Activated CD4-positive, alpha-beta T cell treated with anti-CD3 and anti-CD28 coated beads for 4 hours (primary cell): ENCODE measurements at places on chromosomes 2 and 18.
A peak's percentile ranks its signal among the peaks of the same experiment; 100 is the strongest.

- DNase-seq = no peak
These were observed 60.1 kb upstream of the SLC16A14 start for GRCh38 chr2:230128623-230129342.

- no peak for DNase-seq
These were observed 13.0 kb upstream of the FHL2 start for GRCh38 chr2:105411720-105412407.

DNA sequence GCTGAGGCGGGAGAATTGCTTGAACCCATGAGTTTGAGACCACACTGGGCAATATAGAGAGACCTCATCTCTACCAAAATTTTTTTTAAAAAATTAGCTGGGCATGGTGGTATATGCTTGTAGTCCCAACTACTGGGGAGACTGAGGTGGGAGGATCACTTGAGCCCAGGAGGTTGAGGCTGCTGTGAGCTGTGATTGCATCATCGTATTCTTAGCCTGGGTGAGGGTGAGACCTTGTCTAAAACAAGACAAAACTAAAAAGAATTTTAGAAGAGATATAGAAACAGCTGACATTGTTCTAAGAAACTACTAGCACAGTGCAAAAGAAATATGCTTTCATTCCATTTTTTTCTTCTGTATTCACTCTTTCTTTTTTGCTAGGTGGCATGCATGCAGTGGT, 298.4 kb downstream of the NYAP2 start:
- no peak for DNase-seq

- no peak for DNase-seq
These were observed 65.2 kb upstream of the SMAD2 start for GRCh38 chr18:47995654-47996053.

GRCh38 chr2:64652231-64653108, 1.2 kb downstream of the SERTAD2 start:
- DNase-seq = peak; percentile 15

- DNase-seq = no peak
These were observed 137.6 kb downstream of the ATL2 start for GRCh38 chr2:38239452-38239851.

DNA sequence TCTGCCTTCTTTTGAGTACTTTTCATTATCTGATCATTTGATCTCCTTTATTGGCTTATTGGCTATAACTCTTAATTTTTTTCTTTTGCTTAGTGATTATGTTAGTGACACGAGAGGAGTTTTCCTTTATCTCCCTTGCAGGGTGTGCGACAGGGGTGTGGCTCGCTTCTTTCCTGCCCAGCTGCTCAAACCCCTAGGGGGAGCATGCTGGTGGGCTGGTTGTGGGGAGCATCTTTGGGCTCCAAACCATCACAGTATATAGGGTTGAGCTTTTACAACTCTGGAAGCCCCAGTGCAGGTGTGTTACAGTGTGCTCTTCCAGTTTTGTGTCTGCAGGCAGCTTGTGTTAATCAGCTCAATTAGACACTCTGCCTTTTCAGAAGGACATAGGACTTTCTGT, 357.0 kb upstream of the TMEFF2 start:
- no peak for DNase-seq

DNA sequence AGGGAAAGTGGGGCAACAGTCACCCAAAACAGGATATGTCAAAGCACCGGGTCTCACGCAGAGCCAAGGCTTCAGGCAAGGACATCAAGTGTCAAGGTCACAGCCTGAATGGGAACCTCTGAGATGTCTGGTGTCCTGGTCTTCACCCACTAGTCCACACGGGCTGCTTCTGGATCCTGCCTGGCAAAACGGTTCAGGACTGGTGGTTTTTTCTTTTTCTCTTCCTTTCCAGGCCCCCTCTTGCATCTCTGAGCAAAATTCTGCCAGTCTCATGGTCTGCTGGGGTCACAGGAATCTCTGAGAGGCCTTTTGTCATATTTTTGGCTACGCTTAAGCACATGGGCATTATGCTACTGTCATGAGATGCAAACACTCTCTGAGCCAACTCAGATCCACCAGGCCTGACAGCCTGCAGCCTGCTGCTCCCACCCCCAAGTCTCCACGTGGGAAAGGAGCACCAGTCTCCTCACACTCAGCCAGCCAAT, 518.2 kb upstream of the ZEB2 start:
- DNase-seq = no peak

- no peak for DNase-seq
These were observed 26.5 kb upstream of the RFX8 start for GRCh38 chr2:101501443-101501842.

DNA sequence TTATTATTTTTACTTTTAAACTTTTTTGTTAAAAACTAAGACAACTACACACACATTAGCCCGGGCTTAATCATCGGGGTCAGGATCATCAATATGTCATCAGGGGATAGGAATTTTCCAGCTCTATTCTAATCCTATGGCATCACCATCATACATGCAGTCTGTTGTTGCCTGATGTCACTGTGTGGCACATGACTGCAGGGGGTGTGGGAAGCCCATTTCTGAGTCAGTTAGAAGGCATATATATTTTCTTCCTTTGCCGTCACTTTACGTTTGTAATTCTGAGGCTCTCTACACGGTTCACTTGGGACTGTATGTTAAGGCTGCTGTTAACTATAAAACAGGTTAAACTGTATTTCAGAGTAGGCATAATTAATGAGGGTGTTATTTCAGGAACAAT, 144.4 kb upstream of the ITGA6 start:
- DNase-seq = no peak

DNA sequence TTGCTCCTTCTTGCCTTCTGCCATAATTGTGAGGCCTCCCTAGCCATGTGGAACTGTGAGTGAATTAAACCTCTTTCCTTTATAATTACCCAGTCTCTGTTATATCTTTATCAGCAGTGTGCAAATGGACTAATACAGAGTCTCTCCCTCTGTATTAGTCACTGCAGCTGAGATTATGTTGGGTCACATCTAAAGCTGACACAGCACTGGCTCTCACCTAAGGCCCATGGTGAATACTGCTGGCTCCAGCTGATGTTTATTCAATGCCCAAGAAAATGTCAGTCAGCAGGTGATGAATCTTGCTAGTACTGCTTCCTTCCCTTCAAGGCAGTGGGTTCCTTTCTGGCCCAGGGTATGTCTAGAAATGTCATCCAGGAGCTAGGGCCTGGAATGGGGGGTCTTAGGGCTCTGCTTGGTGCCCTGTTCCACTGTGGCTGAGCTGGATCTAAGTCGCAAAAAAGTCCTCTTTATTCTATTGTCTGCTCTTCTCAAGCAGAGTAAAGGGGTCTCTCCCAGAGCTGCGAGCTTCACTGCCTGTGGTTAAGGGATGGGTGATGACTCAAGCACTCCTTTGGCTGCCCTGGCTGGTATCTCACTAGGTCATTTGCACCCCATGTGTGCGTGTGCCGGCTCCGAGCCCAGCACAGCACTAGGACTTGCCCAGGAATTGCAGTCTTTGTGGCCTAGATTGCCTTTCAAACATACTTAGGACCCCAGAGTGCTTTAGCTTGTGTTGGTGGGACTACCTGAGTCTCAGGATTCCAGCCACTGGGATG, 29.9 kb downstream of the PPP1R1C start:
- no peak for DNase-seq

GRCh38 chr2:140627136-140627535, 1503.7 kb downstream of the LRP1B start:
- DNase-seq = no peak

DNA sequence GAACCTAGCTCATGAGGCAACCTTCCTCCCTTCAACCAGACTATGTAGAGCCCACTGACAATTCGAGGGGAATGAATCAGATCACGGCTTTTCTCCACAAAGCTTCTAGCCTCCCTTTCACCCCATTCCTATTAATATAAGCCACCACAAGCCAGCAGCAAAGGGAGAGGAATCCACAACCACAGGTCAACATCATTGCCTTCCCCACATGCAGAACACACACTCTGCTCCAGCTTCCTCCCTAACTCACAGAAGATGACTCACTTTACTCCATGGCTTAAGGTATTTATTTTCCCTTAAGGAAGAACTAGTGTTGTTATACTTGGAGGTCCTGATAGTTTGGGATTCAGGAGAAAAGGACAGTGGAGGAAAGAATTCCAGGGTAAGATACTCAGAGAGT, 272.2 kb downstream of the C1D start:
- DNase-seq = no peak

DNA sequence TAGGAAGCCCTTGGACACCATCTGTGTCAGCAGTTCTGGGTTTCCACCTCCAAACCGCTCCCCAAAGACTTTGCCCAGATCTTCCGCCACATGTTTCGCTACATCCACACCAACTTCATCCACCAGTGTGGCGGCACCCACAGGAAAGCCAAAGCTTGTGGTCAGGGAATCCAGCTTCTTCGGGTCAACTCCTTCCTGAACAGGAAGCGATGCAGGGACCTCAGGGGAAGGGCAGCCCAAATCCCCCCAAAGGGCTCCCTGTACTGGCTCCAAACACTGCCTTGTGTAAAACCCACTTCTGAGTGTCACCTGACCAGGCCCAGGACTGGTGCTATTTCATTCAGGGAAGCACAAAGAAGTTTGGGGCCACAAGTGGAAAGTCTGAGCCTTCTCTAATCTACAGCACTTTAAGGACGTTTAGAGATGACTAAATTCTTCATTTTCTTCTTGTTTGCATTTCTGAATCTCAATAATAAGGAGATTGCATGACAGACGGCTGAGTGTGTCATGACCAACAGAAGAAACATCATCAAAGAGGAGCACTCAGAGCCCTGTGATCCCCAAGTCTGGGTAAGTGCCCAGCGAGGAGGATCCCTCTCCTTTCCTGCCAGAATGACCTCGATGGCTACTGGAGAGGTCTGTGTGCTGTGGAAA, 20.8 kb downstream of the GAREM2 start:
- no peak for DNase-seq

GRCh38 chr2:161207941-161208340, 47.7 kb downstream of the TANK start:
- no peak for DNase-seq

GRCh38 chr2:134549104-134549503, 169.7 kb downstream of the TMEM163 start:
- DNase-seq = no peak

DNA sequence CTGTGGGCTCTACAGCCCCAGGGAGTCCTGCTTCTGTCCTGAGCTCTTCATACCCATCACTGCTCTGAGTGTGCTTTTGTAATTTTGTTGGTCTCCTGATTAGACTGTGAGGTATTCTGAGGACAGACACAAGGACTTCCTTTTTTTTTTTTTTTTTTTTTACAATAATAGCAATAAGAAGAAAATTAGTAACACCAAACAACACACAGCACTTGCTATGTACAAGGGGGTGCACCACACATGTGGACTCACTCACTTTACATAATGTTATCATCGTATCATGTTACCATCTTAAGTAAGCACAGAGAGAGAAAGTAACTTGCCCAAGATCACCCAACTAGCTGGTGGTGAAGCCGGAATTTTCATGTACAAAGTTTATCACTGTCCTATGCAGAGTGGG, 34.6 kb downstream of the MBP start:
- no peak for DNase-seq

DNA sequence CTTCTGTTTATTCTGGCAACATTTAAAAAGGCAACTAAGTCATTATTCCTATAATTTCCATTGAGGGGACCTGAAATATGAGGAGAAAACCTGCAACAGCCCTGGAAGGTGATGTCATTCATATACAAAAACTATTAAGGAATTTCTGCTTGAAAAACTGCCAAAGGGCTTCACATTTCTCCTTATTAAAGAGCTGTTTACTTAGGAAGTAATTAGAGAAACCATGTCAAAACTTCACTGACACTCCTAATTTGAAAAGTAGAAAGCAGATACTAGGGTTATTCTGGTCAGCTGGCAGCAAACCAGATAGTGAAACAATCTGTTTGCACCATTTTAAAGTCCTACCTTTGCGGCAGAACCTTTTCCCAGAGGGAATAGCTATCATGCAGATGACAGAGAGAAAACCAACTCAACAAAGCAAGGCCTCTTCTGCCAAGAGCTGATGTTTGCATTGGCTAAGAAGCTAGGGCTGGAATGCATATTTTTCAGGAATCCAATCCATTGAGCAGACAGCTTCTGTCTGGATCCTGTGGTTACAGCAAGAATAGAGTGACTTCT, 592.2 kb upstream of the SYT4 start:
- DNase-seq = no peak

DNA sequence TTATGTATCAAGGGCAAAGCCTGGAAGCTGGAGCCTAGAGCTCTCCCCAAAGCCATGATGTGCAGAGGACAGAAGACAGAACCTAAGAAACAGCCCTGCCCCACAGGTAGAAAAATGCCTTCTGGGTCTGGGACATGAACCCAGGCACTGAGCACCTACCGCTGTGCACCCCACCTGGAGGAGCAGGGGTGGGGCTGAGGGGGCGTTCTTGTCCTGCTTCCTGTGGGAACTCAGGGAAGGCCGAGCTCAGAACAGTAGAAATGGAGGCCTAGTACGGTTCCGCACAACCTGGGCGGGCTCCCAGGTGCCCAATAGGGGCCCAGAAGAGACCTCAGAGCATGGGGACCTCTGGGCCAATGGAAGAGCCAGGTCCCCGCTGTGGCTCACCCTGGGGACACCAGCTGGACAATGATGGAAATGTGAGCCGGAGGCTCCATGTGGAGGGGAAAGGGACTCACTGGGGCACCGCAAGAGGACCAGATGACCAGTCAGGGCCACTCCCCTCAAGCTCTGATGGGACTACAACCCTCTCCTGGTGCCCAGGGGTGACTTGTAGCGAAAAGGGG, 3.2 kb downstream of the CRACDL start:
- DNase-seq = no peak

DNA sequence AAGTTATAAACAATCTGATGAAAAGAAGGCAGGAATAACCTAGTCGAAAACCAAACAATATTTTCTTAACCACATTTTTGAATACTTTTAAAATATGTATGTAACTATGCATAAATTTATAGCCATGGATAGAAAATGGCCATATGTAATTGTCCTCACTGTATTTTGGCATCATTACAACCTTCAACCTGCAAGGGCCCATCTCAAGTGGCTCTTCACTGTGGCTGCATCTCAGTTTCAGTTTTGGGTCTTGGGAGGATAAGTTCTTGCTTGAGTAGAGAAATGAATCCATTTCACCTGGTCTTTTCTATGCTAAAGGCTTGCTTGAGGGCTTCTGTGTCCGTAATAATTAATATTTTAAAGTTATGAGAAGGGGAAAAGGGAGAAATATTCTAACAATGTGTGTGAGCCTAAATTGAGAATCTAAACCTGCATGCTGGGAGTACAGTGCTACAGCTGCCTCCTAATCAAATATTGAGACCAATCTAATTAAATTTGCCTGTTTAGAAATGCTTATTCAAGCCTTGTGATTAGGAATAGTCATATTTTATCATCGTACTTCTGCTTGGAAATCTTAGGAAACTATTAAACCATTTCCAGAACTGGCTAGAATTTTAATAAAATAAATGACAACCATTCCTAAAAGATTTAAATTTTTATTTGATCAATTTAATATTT, 92.5 kb downstream of the EML4 start:
- no peak for DNase-seq

- DNase-seq = no peak
These were observed 231.8 kb downstream of the KCNE4 start for GRCh38 chr2:223283771-223284170.

GRCh38 chr2:116491292-116491691, 1323.2 kb upstream of the DDX18 start:
- no peak for DNase-seq

- no peak for DNase-seq
These were observed 211.7 kb upstream of the REV1 start for GRCh38 chr2:99701503-99701902.

GRCh38 chr2:73740767-73741166, 3.6 kb upstream of the TPRKB start:
- no peak for DNase-seq
